ENCODE measurements at places on chromosomes 7 and 10.
A peak's percentile ranks its signal among the peaks of the same experiment; 100 is the strongest.

GRCh38 chr10:21849607-21850006 lies 153.9 kb downstream of the DNAJC1 start:
- no peak for DNase-seq

- DNase-seq, result no peak
These were observed 19.0 kb downstream of the SH2B2 start for GRCh38 chr7:102305414-102306268.

DNA sequence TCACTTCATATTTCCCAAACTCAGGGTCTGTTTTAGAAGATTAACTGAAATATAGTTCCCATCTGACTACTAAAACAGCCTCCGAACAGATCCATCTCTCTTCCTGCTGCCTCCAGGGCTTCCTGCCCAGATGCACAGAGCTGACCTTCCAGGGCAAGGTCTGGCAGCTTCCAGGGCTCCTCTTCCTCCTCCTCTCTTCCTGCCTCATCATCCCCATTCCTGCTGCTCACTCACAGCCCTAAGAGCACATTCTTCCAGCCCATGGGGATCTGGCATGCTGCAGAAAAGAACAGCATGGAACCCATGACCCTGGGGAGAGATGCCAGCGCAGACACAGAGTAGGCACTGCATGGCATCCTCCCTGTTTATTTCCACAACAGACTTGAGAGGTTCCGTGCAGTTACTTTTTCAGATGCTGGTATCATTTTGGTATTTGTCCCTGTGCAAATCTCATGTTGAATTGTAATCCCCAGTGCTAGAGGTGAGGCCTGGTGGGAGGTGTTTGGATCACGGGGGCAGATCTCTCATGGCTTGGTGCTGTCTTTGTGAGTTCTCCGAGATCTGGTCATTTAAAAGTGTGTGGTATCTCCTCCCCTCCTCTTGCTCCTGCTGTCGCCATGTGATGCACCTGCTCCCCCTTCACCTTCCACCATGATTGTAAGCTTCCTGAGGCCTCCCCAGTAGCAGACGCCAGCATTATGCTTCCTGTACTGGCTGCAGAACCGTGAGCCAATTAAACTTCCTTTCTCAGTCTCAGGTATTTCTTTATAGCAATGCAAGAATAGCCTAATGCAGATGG lies 4.4 kb downstream of the PKD1L1 start:
- no peak for DNase-seq

- DNase-seq, result no peak
These were observed 346.1 kb upstream of the ANKRD30A start for GRCh38 chr10:36779238-36779846.

GRCh38 chr10:42971251-42971599 lies 105.6 kb upstream of the RET start:
- DNase-seq, result peak; percentile 19

DNA sequence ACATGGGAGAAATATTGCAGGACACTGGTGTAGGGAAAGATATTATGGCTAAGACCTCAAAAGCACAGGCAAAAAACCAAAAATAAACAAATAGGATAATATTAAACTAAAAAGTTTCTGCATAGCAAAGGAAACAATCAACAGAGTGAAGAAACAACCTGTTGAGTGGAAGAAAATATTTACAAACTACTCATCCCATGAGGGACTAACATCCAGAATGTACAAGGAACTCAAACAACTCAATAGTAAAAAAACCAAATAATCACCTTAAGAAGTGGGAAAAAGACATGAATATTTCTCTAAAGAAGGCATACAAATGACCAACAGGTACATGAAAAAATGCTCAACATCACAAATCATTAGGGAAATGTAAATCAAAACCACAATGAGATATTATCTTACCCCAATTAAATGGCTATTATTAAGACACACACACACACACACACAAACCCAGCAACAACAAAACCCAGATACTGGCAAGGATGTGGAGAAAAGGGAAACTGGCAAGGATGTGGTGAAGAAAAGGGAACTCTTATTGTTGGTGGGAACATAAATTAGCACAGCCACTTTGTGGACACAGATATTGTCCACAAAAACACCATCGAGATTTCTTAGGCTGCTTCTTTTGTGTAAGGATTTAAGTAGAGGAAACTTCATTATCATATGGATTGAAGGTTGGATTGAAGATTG lies 9.8 kb upstream of the RAB18 start:
- no peak for DNase-seq

DNA sequence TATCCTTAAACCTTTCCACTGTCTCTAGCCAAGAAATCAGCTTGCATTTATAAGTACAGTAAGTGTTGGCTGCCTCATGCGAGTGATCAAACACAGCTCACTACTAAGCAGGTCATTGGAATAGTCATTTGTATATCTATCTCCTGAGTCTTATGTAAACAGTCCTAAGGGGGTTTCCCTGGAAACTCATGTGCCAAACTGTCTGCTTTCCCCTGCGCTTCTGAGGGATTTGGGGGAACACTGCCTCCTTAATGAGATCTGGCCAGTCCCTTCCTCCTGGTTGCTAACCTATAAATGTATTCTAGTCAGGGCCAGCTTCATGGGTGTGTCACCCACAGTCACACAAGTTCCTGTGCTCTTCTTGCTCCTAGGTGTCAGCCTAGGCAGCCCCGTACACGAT lies 133.1 kb downstream of the CD36 start:
- no peak for DNase-seq

DNA sequence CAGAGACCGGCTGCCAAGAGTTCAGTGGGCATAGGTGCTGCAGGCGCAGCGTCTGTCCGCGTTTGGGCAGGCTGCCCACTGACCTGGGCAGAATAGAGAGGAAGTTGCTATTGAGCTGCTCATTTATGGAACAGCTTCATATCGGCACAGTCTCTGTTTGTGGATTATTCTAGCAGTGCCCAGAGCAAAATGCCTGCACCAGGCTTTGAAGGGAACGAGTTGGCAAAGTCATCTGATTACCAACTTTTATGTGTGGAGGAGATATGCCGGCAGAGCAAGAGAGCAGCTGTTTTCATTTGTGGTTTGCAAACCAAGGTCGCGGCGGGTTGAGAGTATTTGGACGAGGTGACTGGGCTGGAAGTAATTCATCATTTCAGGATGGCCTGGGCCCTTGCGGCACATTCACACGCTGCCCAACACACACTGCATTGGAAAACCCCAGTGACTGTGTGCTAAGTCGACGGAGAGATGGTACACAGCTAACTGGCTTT lies 228.5 kb downstream of the TCERG1L start:
- no peak for DNase-seq

GRCh38 chr7:125927556-125927955 lies 997.9 kb upstream of the POT1 start:
- DNase-seq, result no peak

- DNase-seq, result peak; percentile 58
These were observed 190.0 kb downstream of the FAM107B start for GRCh38 chr10:14584661-14585060.

- no peak for DNase-seq
These were observed 139.5 kb downstream of the FAM107B start for GRCh38 chr10:14635043-14635710.

GRCh38 chr7:116511552-116512519 lies 12.3 kb downstream of the CAV2 start:
- no peak for DNase-seq

- no peak for DNase-seq
These were observed 202.8 kb downstream of the NEBL start for GRCh38 chr10:20694296-20694695.

GRCh38 chr7:132225216-132226030 lies 350.8 kb downstream of the PLXNA4 start:
- no peak for DNase-seq

DNA sequence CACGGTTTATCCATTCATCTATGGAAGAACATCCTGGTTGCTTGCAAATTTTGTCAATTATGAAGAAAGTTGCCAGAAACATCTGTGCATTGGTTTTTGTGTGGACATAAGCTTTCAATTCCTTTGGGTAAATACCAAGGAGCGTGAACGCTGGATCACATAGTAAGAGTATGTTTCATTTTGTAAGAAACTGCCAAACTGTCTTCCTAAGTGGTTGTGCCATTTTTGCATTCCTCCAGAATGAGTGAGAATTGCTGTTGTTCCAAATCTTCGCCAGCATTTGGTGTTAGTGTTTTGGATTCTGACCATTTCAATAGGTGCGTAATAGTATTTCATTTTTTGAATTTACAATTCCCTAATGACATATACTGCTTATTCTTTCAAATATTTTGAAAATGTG lies 155.3 kb upstream of the FRMD4A start:
- no peak for DNase-seq

DNA sequence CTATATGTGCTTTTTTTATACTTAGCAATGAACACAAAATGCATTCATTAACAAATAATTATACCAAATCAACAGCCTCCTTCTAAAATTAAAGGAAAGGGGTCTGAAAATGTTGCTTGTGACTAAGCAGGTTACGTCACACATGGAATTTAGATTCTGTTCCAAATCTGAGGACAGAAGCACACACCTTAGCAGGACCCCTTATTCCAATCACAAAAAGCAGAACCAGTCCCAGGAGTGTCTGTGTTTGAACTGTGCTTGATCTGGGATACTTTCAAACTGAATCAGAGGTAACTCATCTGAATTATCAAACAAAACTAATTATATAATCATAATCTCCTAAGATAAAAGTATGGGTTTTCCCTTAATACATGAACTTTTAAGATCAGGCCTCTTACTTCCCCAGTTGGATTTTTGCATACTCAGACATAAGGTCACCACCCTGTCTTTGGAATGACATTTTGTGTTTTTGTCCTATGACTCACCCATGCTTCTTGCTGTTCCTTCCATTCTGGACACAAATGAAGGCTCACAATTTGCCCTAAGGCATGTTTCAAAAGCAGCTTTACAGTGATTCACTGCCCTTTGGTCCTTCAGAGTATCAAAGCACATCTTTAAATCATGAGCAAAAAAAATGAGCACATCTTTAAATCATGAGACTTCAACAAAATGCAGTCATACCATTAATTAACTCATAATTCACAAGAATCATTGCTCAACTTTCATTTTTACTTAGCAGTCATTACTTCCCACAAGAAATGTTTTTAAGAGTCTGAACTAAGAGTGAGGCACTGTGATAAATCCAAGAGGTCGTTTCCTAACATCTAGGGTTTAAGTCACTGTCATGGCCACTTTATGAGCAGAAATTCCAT lies 35.5 kb downstream of the SEMA3C start:
- DNase-seq, result no peak

GRCh38 chr10:8852546-8852945 lies 798.1 kb downstream of the GATA3 start:
- DNase-seq, result no peak

GRCh38 chr7:152522571-152523067 lies 86.8 kb upstream of the KMT2C start:
- DNase-seq, result no peak

- DNase-seq, result no peak
These were observed 240.7 kb downstream of the TCERG1L start for GRCh38 chr10:131070856-131071255.

- DNase-seq, result no peak
These were observed 33.8 kb upstream of the TOMM7 start for GRCh38 chr7:22856416-22856815.

- DNase-seq, result no peak
These were observed 415.3 kb downstream of the RPS24 start for GRCh38 chr10:78448994-78449418.

Data from CD8-positive, alpha-beta memory T cell (primary cell).